ELF-1 (cell line): ENCODE measurements at places on chromosomes 3 and 15.

- no peak for DNase-seq
These were observed 16.2 kb upstream of the DUT start for GRCh38 chr15:48315041-48315440.

DNA sequence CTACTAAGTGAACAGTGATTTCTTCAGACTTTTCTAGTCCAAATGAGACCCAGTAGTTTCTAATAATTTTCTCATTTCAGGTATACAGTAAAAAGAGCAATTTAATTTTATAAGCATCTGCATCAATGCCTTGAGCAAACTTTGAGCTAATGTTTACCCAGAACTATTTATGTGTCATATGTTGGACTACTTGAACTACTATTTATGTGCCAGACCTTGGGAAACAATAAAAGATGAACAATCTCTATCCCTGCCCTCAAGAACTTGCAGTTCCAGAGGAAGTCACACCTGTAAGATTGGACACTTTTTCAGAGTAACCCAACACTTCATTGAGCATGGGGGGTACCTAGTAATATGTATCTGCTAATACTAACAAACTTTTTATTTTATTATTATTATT is 2.3 kb upstream of the UBE3A start:
- no peak for DNase-seq

GRCh38 chr3:182052332-182052731 is 340.6 kb downstream of the SOX2 start:
- no peak for DNase-seq

- no peak for DNase-seq
These were observed 488.7 kb upstream of the TPRG1 start for GRCh38 chr3:188683032-188683521.

DNA sequence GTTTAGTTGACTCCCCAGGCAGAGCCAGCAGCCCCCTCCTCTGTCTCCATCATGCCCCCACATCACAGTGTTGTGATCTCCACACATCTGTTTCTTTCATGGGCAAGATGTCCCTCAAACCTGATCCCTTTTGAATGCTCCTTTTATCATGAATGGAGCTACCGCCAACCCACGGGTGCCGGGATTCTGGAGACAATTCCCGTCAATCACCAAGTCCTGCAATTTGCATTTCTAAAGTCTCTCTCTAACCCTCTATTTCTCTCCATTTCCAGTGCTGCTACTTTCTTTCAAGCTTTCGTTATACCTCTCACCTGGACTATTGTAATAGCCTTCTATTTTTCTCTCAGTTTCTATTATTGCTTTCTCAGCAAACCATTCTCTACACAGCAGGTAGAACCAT is 89.7 kb upstream of the CCNL1 start:
- DNase-seq = no peak
